ENCODE measurements at places on chromosomes 12 and 14.

DNA sequence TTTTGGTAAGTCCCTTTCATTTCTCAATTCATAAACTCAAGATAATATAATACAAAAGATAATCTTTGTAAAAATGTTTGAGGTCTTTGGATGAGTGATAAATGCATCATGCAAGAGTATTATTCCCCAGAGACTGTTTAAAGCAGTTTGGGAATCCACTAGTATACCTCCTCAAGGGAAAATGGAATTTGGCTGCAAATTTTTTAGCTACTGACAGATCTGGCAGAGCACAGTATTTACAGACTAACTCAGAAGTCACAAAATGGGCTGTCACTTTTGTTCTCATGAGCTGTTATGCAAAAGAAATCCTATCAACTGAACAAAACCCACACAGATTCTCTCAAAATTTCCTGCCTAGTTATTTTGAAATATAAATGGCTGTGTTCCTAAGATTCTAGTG, 9.9 kb downstream of the SPIC start:
- DNase-seq: no peak

DNA sequence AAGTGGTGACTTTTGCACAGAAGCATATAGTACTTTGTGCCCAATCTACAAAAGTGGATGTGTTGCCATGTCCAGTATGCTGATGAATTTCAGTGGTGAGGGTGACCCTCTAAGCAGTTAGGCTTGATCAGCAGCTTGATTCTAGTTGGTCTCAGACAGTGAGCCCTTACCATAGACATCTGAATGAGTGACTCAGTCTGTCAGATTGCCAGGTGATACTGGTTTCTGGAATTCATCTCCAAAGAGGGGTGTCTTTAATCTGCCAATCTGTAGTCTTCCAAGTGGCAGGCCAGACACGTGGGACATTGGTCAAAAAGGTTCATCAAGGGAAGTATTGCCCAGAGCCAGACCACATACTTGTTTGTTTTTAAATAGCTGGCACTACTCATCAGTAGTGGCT, 187.4 kb upstream of the SLC16A7 start:
- DNase-seq: no peak

DNA sequence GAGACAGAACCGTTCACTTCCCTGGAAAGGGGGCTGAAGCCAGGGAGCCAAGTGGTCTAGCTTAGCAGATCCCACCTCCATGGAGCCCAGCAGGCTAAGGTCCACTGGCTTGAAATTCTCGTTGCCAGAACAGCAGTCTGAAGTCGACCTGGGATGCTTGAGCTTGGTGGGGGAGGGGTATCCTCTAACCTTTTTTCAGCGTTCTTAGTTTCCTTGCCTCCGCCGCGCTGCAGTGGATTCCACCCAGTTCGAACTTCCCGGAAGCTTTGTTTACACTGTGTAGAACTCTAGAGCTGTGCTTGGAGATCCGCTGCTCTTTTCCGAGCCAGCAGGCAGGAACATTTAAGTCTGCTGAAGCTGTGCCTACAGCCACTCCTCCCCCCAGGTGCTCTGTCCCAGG, 45.2 kb upstream of the FKBP4 start:
- DNase-seq: no peak

GRCh38 chr12:30517320-30517719, 178.3 kb downstream of the IPO8 start:
- no peak for DNase-seq

DNA sequence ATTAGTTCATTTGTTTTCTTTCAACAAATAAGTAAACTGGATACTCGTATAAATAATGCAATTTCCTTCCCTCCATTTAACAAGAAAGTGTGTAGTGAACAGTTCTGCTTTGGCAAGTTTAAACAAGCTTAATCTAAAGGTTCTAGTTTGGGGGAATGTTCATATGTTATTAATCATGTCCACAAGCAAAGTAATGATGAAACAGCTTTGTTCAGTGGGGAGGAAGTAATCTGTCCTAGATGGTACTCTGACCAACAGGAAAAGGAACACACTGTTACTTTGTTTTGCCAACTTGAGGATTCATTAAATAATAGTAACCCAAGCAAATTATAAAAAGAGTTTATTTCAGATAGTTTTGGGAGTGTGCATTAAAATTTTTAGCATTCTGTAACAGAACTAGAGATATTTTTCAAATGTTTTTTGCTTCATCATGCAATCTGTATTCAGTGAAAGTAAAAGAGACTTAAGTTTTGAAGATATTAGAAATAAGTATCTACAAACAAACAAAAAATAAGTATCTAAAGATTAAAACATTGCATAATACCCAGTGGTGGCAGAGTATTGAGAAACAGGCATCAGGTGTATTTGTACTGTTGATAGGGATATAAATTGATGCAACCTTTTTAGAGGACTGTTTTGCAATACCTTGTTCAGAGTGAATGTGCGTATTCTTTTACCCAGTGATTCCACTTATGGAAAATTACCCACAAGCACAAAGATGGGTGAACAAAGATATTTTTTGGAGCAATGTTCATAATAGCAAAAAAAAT, 61.1 kb downstream of the RAB35 start:
- DNase-seq: no peak

GRCh38 chr12:121825041-121825523, 21.3 kb downstream of the SETD1B start:
- no peak for DNase-seq

DNA sequence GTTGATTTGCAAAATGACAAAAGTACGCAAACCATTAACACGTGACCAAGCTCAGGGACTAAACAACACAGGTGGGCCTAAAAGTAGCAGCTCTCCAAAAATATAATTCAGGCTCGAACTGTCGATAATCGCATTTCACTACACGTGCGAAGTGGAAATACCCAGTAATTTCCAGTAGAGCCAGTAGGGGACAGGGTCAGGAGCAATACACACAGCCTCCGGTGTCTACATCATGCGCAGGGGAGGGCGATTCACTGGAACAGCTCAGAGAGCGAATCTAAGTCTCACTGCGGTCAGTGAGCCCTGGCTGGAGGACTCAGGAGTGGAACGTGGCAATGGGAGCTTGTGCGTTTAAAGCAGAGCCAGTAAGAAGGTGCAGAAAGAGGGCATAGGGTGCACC, 40.4 kb downstream of the SETD3 start:
- DNase-seq: no peak

GRCh38 chr12:52032446-52032803, 18.8 kb upstream of the NR4A1 start:
- no peak for DNase-seq

- no peak for DNase-seq
Measured at GRCh38 chr12:103697971-103698751, 111.1 kb downstream of the STAB2 start.
